ENCODE measurements at places on chromosomes 1 and 21. TPM values are rescaled to one million over a fixed set of nuclear protein-coding genes. Genes with fewer than 3 reads are reported as not detected.

GRCh38 chr1:1759456-1760344 is 18.6 kb downstream of the NADK start:
- DNase-seq: peak; percentile 66

GRCh38 chr1:38077523-38078147 is 31.0 kb upstream of the POU3F1 start:
- DNase-seq: no peak

DNA sequence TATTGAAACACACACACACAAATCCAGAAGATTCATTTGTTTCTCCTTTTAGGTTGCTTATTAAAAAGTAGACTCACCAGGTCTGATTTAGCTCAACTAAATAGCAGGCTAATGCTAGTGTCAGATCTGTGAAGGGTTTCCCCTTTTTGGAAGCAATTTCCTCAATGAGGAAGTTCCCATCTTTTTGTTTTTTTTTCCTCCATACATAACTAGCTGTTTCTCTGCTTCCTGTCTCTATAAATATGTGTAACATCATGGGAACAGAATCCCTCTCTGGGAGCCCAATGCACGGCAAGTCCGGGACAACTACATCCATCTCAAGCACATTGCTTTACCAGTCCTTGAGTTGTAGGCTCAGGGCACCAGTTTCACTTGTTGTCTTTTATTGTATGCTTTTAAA is 1421.1 kb downstream of the PLA2G4A start:
- DNase-seq: no peak

DNA sequence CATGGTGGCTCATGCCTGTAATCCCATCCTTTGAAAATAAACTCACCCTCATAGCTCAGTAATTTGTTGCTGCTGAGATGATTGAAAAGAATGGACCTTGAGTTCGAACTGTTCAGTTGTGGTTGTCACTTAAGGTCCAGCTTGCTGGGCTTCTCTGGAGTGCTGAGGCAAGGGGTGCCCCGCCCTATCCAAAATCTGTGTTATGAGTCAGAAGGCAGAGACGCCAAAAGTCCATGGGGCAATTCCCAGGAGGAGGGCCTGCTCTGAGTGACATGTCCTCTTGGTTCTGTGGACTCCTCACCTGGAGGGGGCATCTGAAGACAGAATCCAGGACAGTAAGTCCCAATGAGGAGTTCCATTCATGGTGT is 64.8 kb downstream of the MYOM3 start:
- peak; percentile 60 for DNase-seq

DNA sequence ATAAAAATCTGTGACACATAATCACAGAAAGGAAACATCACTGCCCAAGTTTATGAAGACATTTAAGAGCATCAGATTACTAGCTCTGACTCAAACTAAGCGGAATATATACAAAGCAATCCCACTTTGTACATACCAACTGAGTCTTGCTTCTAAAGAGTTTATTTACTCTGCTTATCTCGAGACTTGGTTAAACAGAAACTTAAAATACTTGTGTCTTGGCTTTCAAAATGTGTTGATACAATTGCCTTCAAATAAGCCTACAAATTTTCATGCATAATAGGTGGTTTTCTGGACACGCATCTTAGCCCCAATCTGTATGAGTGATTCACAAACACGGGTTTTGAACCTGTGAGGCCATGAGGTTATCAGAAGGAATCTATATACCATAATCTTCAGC is 21.0 kb downstream of the CD160 start:
- DNase-seq: no peak

DNA sequence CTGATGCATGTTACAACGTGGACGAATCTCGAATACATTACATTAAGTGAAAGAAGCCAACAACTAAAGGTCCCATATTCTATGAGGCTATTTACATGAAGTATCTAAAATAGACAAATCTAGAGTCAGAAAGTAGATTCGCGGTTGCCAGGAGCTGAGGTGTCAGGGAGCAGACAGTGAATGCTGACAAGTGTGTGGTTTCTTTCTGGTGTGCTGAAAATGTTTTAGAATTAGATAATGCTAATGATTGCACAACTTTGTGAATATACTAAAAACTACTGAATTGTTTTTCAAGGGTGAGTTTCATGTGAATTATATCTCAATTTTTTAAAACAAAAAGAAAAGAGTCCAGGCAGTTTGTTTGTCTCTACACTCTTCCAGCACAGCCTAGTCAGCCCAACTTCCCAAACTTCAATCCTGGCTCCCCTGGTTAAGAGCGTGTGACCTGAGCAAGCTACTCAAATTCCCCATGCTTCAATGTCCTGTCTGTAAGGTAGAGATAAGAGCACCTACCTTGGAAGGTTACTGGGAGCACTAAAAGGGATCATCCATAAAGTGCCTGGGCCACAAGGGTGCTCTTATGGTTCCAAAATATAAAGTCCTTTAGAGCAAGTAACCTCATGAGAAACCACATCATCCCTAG is 20.9 kb downstream of the HLCS start:
- DNase-seq: no peak

- no peak for DNase-seq
Observed at GRCh38 chr21:39891111-39891510, 23.9 kb downstream of the PCP4 start.

DNA sequence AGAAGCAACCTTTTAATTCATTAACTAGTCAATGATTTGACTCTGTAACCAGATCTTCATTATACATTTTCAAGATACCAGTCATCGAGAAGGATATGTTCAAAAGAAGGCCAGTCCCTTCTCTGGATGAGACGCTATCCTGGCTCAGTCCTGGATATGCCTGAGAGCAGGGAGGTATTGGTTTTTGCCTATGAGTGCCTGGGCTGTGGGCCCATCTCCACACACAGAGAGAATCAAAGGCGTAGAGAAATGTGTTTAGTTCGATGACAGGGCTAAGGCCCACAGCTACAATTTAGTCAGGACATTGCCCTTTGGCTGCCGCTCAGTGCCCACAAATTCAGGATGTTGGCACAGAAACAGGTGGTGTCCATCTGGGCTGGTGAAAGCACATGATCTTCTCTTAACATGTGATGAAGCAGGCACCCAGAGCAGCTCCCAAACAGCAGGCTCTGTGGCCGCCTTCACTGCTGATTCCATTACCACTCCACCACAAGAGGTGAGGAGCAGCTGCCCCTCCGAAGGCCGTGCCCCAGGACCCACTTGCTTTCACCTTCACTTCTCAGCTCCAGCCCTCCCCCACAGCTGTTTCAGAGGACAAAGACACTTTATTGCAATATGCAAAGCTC is 24.7 kb downstream of the ACKR1 start:
- no peak for DNase-seq

Gene DDAH1
- 51.3 TPM for total RNA-seq

Gene CDC14A
- total RNA-seq: 12.0 TPM

Gene RAP1A
- 118 TPM for total RNA-seq

Data from upper lobe of right lung (tissue), 1 donor.